ENCODE measurements at places on chromosomes 2 and 18.

GRCh38 chr2:175097297-175097696 lies 70.7 kb downstream of the ATF2 start:
- DNase-seq = no peak

DNA sequence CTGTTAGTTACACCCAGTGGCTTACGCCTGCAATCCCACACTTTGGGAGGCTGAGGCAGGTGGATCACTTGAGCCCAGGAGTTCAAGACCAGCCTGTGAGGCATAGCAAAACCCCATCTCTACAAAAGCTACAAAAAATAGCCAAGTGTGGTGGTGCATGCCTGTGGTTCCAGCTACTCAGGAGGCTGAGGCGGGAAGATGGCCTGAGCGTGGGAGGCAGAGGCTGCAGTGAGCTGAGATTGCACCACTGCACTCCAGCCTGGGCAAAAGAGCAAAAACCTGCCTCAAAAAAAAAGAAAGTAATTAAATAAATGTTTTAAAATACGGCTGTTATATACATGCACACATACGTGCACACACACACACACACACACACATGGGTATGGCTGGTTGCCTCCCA lies 194.8 kb downstream of the HDAC4 start:
- no peak for DNase-seq

- DNase-seq = no peak
Measured at GRCh38 chr2:11850082-11850481, 103.7 kb downstream of the LPIN1 start.

DNA sequence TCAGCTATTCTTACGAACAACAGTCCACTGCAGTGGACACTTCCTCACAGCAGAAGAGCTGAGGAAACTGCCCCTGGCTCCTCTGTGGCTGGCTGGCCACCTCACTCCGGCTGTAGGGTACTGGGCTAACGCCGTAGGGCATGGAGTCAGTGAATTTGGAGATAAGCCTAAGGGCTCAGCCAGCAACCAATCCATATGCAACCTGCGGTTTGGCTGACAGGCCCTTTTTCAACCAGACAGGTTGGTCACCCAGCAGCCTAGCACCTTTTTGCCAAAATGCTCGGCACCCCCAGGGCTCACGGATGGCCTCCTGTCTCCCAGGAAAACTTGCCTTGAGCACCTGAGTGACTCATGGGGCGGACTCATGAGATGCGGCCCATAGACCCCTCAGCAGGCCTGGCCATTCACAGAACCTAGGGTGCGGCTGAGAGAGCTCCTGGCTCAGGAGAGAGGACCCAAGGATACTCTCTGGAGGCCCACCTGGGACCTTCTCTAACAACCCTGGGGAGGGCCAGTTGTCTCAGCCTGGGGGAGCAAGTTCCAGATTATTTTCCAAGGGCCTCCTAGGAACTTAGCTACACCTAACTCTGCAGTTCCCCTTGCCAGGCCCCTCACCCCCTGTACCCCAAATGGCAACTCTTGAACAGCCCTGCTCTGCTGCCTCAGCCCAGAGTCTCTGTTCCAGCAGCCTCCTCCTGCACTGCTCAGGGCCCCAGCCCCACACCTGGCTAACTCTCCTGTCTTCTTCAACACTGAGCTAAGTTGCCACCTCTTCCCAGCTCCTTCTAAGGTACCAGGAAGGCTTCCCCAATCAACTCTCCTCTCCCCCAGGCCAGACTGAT lies 252.1 kb downstream of the CYP26B1 start:
- DNase-seq = no peak

DNA sequence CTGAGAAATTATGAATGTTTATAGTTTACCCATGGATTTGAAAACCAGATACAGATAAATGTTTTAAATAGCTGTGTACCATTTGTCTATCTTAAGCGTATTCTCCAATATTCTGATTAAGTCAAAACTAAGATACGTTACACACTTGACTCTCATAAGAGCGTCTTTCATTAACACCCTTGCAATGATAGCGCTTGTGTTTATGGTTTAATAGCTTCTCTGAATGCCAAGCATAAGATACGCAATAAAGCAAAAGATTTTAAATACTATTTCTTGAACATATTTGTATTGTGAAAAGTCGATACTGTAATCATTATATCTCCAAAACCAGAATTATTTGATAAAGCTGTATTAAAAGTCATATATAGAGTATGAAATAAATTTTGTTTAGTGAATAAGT lies 3.0 kb downstream of the CALCRL start:
- no peak for DNase-seq

- DNase-seq = no peak
Measured at GRCh38 chr2:80311304-80311703, 6.8 kb upstream of the LRRTM1 start.

GRCh38 chr2:216410550-216410949 lies 1.7 kb upstream of the SMARCAL1 start:
- no peak for DNase-seq

DNA sequence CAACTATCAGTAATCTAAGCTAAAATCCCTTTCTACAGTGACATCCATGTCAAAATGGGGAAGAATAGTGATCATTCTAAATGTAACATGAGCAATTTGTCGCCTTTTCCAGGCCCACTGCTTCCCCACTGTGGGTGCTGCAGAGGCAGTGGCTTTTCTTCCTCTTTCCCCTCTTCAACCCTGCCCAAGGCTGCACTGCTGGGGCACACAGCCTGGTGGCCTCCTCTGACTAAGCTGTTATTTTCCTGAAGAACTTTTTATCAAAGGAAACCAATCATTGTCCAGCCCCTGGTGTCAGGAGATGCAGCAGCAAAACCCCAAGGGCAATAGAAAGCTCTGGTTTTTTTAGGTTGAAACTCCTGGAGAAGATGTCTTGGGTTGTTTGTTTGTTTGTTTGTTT lies 117.6 kb upstream of the KLF7 start:
- DNase-seq = no peak

DNA sequence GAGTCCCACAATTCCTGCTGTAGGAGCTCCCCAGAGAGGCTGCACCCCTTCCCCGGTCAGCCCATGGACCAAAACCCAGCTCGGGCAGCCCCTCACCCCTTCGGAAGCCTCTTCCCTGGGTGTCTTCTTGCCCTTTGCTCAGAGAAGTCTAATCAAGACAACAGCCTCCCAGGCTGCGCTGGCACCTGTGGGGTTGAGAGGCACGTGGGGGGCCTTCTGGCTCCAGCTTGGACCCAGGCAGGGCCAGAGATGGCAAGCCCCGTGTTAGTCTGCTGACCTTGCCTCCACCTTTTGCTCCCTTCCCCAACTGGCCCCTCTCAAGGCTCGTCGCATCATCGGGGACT lies 10.4 kb downstream of the SLC4A3 start:
- DNase-seq = no peak

DNA sequence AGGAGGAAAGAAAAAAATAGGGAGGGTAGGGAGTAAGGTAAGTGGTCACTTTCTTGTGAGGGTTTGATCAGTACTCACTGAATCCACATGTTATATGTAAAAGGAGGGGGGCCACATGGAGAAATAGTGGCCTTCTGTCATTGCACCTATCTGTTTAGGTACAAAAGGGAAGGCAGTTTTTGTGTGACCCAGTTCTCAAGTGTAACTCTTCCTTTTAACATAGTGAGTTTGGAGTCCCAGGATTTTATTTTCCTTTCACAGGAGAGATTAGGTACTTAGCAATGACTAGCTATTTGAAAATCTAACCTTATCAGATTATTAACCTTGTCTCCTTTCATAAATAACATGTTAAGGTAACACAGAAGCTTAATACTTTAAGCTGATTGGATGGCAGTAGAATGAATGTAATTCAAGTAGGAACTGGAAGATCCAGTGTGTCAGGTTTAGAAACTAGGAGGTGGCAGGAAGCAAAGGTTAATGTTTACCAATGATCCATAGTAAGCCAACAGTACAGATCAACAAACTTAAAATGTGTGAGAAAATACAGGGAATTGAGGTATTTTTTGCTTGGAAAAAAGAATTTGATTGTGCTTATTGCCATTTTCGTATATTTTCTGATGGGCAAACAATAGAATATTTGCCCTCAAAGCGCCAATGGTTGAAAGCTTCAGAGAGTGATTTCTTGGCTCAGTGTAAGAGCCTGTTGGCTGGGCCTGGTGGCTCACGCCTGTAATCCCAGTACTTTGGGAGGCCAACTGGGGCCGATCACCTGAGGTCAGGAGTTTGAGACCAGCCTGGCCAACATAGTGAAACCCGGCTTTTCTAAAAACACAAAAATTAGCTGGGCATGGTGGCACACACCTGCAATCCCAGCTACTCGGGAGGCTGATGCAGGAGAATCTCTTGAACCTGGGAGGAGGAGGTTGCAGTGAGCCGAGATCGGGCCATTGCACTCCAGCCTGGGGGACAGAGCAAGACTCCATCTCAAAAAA lies 11.3 kb downstream of the HNMT start:
- no peak for DNase-seq

GRCh38 chr2:7777668-7778067 lies 860.5 kb downstream of the RNF144A start:
- no peak for DNase-seq

- DNase-seq = no peak
Measured at GRCh38 chr2:29447513-29447912, 332.3 kb downstream of the CLIP4 start.

DNA sequence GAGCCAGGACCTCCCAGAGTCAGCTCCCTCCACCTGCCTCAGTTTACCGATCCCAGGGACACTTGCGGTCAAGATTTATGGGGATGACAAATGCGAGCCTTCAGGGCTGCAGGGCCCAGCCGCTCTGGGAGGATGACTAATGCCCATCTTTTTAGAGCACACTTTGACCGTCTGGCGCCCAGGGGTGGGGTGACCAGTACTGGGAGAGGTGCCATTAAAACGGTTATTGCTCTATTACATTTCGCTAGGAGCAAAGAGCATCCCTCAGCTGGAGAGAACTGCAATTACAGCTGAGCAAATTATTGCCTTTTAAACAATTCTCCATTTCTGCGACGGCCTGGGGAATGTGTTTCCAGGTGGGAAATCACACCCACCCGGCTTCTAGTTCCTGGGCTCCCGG lies 42.6 kb upstream of the HPCAL1 start:
- no peak for DNase-seq

DNA sequence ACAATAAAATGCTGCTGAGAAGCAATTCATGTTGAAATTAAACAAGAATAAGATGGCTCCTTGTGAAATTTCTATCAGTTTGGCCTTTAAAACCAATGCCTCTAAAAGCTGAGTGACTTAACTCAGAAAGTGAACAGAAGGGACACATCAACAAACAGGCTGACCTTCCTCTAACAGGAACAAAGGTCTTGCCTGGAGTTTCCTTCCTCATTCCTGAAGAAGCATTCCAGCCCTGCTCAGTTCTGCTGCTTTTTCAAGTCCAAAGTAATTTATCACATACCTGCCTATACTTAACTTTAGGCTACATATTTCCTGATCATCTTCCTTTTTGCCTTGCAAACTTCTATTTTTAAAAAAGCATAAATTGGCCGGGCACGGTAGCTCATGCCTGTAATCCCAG lies 14.1 kb downstream of the PTRHD1 start:
- DNase-seq = no peak

GRCh38 chr2:19750136-19750535 lies 151.6 kb downstream of the TTC32 start:
- DNase-seq = no peak

DNA sequence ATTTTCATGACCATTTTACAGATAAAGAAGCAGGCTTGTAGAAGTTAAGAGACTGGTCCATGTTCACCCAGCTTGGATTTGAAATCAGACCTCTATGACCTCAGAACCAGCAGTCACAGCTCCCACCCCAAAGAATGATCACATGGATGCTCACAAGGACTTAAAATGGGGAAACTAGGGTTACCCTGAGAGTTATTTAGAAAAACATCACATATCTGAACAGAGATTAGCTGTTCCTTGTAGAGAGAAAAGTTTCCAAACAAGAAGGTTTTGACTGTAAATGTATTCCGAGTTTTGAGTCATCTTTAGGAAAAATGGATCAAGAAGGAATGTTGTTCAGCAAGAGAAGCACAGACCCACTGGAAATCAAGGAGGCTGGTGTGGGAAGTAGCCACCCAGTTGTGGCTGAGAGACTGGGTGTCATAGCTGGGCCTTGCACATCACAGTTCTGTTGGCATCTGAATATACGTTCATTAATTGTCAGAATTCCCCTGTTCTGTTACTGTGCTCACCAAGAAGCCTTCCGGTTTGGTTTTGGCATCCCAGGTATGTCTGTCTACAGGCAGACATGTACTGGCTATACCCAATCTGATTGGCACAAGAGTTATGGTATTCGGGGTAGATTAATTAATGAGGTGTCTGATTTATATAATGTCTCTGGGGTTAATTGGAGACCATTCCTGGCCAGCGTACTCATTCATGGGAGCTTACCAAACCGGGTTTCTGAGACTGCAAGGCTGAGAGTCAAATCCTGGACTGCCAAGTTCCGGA lies 371.8 kb upstream of the SLC14A2 start:
- no peak for DNase-seq

GRCh38 chr18:2337552-2338141 lies 233.7 kb downstream of the METTL4 start:
- no peak for DNase-seq

- DNase-seq = no peak
Measured at GRCh38 chr2:129656081-129656598, 323.3 kb upstream of the RAB6C start.

GRCh38 chr2:83063511-83063910 lies 1395.6 kb downstream of the SUCLG1 start:
- no peak for DNase-seq

GRCh38 chr18:23487738-23488570 lies 15.4 kb upstream of the RMC1 start:
- DNase-seq = no peak

- no peak for DNase-seq
Measured at GRCh38 chr2:218482651-218483050, 63.7 kb downstream of the VIL1 start.

DNA sequence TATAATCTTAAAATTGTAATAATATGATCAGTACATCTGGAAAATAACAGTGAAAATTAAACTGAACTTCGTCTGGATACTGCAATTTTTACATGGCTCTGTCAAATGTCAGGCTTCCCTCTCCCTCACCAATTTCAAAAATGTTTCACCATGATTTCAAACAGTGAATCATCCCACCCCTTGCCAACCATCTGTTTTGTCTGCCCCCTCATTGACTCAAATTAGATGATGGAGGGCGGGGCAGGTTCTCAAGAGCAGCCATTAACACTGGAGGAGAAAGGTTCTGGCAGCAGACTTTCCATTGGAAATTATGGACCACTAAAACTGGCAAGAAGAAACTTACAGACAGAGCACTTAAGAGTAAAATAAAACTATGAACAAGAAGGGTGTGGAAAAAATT lies 1195.7 kb upstream of the ZEB2 start:
- DNase-seq = no peak

- no peak for DNase-seq
Measured at GRCh38 chr2:165795011-165795410, 964 bp upstream of the GALNT3 start.

DNA sequence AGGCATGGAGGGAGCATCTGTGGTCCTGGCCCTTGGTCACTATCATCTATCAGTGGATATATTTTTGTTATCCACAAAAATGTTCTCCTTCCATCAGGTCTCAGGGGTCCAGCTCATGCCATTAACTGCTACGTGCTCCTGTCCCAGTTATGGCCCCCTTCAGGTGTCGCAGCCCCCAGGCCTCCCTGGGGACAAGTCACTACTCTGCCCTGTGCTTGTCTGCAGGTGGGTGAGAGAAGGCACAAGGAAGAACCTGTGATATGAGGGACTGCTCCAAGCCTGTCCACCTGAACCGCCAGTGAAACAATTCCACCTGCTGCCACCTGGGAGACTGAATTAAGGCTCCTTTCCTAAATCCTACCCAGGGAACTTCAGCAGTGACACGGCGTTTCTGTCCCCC lies 229.6 kb upstream of the ID2 start:
- DNase-seq = no peak
